ENCODE measurements at places on chromosomes 3 and 15. TPM values are rescaled to one million over a fixed set of nuclear protein-coding genes. Genes with fewer than 3 reads are reported as not detected.

- no peak overlapping the region for H3K27ac ChIP-seq
- no peak overlapping the region for H3K4me3 ChIP-seq
- no peaks in the 10 kb centered on the region for H3K27me3 ChIP-seq
Measured at GRCh38 chr15:30973379-30973778, 18.0 kb downstream of the MTMR10 start.

- DNase-seq, result no peak
- H3K36me3 ChIP-seq, result no peaks in the 10 kb centered on the region
- no peaks in the 10 kb centered on the region for H3K4me1 ChIP-seq
Measured at GRCh38 chr3:77699125-77699691, 659.3 kb downstream of the ROBO2 start.

DNA sequence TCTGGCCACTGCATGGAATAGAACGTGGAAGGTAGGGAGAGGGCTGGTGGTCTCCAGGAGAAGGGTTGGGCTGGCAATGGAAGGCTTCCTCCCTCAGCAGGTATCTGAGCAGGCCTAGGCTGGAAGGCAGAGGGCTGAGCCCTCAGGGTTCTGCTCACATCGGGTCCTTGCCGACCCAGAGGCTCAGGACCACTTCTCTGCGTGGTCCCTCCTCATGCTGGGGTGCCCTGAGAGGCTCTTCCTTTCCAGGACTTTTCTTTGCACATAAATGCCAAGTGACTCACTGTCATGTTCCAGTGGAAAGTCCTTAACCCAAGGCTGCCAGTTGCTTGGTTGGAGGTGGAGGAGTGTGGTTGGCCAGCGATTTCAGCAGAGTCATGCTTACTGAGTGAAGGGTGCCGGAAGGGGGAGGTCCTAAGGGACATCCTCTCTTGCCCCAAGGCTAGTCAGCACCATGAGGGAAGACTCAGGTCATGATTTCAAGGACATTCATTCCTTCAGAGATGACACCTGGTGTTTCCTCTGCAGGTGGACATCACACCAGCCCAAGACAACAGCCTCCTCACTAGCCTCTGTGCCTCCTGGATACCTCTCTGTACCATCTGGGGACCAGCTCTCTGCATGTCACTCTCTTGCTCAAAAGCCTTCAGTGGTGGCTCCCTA lies 8.2 kb downstream of the SLC6A6 start:
- peaks cover 45% of the 10 kb centered on the region for H3K4me1 ChIP-seq
- no peaks in the 10 kb centered on the region for H3K27me3 ChIP-seq
- H3K27ac ChIP-seq, result peak overlapping the region; percentile 95
- peak; percentile 31 for DNase-seq
- peaks cover 57% of the 10 kb centered on the region for H3K36me3 ChIP-seq

- H3K4me3 ChIP-seq, result no peak overlapping the region
- no peaks in the 10 kb centered on the region for H3K36me3 ChIP-seq
- no peaks in the 10 kb centered on the region for H3K27me3 ChIP-seq
- no peak overlapping the region for H3K27ac ChIP-seq
Measured at GRCh38 chr15:43913026-43913780, 86.4 kb downstream of the WDR76 start.

DNA sequence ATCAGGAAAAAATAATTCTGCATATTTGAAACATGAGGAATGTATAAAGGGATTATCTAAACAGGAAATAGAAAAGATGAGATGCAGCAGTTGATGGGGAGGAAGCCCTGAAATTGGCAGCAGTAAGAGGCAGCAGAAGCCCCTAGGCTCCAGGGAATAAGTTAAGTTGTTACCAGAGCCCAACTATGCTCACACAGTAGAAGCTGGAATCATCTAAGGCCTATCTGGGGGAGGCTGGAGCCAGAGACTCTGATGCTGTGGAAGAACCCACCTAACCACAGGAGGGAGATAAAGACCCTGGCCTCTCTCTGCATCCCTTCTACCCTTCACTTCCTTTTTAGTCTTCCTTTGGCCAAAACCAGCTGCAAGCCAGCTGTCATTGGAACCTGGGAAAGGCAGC lies 519.7 kb downstream of the DIPK2A start:
- no peaks in the 10 kb centered on the region for H3K36me3 ChIP-seq
- no peaks in the 10 kb centered on the region for H3K4me1 ChIP-seq

DNA sequence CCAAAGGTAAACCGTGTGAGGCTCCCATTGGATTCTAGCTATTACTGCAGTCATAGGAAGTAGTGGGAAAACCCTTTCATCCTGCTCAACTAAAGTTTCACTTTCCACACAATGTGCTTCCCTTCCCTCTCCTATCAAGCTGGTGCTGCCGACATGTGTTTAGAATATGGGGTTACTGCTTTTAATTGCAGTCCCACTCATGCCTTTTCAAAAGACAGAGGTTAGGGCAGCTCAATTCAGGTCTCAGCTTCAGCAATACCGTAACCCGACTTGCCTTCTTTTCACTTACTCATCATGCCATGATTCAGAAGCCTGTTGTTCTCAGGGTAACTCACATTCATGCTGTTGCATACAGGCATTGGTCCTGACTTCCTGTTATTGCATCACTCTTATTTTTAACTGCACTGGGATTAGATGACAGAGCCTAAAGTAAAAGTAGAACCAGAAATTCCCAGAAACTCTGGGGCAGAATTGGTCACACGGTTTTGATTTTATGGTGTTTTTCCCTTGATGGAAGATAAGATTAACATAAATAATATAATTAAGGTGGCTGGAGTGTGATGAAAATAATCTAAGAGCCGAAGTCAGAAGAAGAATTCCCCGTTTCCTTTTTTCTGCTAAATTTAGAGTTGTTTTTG lies 45.7 kb downstream of the C2CD4B start:
- H3K4me1 ChIP-seq, result peaks cover 27% of the 10 kb centered on the region
- no peaks in the 10 kb centered on the region for H3K27me3 ChIP-seq
- no peak overlapping the region for H3K27ac ChIP-seq
- no peak for DNase-seq

MSL2 gene
- 37.1 TPM for total RNA-seq

GXYLT2 gene
- 0.05 TPM for total RNA-seq

GRCh38 chr3:127675651-127676391 lies 3.1 kb downstream of the ABTB1 start:
- DNase-seq, result no peak
- H3K4me1 ChIP-seq, result peaks cover 13% of the 10 kb centered on the region
- H3K27ac ChIP-seq, result no peak overlapping the region
- H3K4me3 ChIP-seq, result peak overlapping the region; percentile 26
- no peaks in the 10 kb centered on the region for H3K27me3 ChIP-seq
- H3K36me3 ChIP-seq, result no peaks in the 10 kb centered on the region

- no peak overlapping the region for H3K4me3 ChIP-seq
- no peaks in the 10 kb centered on the region for H3K4me1 ChIP-seq
- no peak overlapping the region for H3K27ac ChIP-seq
- no peak for DNase-seq
- no peaks in the 10 kb centered on the region for H3K36me3 ChIP-seq
Measured at GRCh38 chr3:173785004-173785403, 387.5 kb downstream of the NLGN1 start.

CD86 gene
- total RNA-seq, result 4.8 TPM
